Activated CD4-positive, alpha-beta T cell treated with anti-CD3 and anti-CD28 coated beads, Interleukin-2, amount 10 ng/mL, durations not matched to agents 7 days and 5 days (primary cell): ENCODE measurements at places on chromosomes 4 and X. TPM values are rescaled to one million over a fixed set of nuclear protein-coding genes. Genes with fewer than 3 reads are reported as not detected.

DNA sequence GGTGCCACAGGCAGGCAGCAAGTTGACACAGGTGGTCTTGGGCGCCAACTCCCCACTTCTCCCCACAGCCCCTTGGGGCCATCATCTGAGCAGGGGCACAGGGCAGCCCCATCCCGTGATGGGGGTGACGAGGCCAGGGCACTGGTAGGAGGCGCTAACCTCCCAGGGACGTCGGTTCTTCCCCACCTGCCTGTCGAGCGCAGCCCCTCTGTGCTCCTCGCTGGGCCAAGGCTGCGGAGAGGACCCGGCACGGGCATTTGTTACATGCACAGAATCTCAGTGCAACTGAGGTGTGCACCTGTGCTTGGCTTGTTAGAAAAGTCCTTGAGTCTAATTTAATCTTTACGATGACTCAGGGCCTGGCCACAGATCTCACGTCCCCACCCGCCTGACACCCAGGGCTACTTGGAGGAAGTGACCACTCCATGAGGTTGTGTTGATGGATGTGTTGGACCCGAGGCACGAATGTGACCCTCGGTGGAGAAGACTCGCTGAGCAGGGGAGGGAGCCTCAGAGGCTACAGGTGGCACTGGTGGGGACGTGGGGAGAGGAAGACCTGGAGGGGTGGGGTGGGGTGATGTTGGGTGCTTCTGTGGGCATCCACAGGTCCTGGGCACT, 3.1 kb upstream of the SH3TC1 start:
- no peak overlapping the region for H3K27ac ChIP-seq
- H3K4me1 ChIP-seq = peaks cover 28% of the 10 kb centered on the region
- H3K36me3 ChIP-seq = no peaks in the 10 kb centered on the region
- DNase-seq = no peak
- H3K4me3 ChIP-seq = no peak overlapping the region

- H3K4me3 ChIP-seq = no peak overlapping the region
- no peak overlapping the region for H3K27ac ChIP-seq
- peaks cover 3% of the 10 kb centered on the region for H3K27me3 ChIP-seq
- DNase-seq = no peak
- no peaks in the 10 kb centered on the region for H3K36me3 ChIP-seq
These were observed 13.4 kb upstream of the STK32B start for GRCh38 chr4:5037553-5038551.

DNA sequence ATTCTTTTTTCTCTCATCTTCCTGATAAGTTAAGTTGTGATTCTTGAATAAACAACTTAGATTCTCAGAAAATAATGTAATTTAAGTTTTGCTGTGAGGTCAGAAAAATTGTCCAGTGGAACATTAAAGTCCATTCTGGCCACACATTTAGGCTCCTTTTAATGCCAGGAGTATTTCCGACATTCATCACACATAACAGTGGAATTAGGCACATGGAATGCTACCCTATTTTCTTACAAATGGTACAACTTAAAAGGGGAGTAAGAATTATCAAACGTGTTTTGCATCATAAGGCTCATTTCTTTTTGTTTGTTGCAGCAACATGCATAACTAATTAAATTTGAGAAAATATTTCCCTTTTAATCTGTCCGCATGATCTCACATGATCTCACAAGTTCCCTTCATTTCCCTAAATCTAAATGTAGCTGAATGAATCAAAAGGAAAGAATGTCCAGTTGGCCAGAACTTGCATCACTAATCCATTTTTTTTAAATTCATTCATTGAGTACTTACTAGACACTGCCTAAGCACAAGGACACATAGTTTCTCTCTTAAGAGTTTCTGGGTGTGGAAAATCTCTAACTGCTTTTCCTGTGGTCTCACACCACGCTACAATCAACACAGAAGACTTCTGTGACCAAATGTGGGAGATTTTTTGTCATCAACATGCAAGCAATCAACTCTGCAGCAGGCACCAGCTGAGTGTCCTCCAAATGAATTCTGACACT, 22.0 kb downstream of the SPARCL1 start:
- H3K4me1 ChIP-seq = no peaks in the 10 kb centered on the region
- H3K4me3 ChIP-seq = no peak overlapping the region
- no peak overlapping the region for H3K27ac ChIP-seq
- no peaks in the 10 kb centered on the region for H3K36me3 ChIP-seq

GRCh38 chrX:48540028-48540375, 488 bp downstream of the TBC1D25 start:
- DNase-seq = peak; percentile 63
- peaks cover 24% of the 10 kb centered on the region for H3K4me1 ChIP-seq
- peaks cover 12% of the 10 kb centered on the region for H3K36me3 ChIP-seq
- H3K4me3 ChIP-seq = peak overlapping the region; percentile 92
- H3K27me3 ChIP-seq = no peaks in the 10 kb centered on the region
- H3K27ac ChIP-seq = peak overlapping the region; percentile 99

GRCh38 chr4:37762991-37763368, 63.5 kb upstream of the PGM2 start:
- H3K27ac ChIP-seq = no peak overlapping the region
- H3K4me3 ChIP-seq = no peak overlapping the region
- peaks cover 13% of the 10 kb centered on the region for H3K4me1 ChIP-seq
- no peaks in the 10 kb centered on the region for H3K36me3 ChIP-seq

GRCh38 chr4:93760284-93760683, 68.3 kb upstream of the ATOH1 start:
- no peak overlapping the region for H3K4me3 ChIP-seq
- H3K4me1 ChIP-seq = no peaks in the 10 kb centered on the region
- no peak overlapping the region for H3K27ac ChIP-seq
- DNase-seq = no peak

C4orf50 gene
- total RNA-seq = 0.21 TPM

PNMA6E gene
- total RNA-seq = not detected

PLA2G12A gene
- total RNA-seq = 18.7 TPM

ASMT gene
- total RNA-seq = not detected

SERTM2 gene
- not detected for total RNA-seq
